HCT116 (cell line): ENCODE measurements at places on chromosomes 1 and 21.

DNA sequence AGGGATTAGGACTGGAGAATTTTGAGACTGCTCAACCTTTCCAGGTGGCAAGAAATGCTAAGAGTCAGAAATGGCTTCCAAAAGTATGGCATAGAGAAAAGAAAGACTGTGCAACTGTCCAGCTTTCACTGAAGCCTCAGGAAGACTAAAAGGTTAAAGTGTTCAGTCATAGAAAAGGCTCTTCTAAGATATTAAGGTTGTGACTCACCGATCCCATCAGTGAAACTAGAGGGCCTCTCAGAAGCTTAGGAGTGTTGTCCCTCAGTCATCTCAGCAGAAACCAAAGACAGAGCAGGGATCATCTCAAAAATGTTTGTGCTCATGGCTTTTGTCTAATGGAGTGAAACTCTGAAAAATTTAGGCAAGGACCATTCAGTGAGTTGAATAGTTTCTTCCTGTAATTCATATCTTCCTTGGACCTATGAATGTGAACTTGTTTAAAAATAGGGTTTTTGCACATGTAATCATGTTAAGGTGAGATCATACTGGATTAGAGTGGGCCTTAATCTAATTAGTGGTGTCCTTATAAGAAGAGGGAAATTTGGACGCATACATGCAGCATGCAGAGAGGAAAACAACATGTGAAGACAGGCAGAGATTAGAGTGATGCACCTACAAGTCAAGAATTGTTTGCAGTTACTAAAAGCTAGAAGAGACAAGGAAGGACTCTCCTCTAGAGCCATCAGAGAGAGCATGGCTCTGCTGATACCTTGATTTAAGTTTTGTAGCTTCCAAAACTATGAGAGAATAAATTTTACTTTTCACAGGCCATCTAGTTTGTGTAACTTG is 71.3 kb downstream of the RPE65 start:
- peak; percentile 77 for DNase-seq

GRCh38 chr1:187513190-187513589 is 684.4 kb downstream of the PLA2G4A start:
- DNase-seq = peak; percentile 19

DNA sequence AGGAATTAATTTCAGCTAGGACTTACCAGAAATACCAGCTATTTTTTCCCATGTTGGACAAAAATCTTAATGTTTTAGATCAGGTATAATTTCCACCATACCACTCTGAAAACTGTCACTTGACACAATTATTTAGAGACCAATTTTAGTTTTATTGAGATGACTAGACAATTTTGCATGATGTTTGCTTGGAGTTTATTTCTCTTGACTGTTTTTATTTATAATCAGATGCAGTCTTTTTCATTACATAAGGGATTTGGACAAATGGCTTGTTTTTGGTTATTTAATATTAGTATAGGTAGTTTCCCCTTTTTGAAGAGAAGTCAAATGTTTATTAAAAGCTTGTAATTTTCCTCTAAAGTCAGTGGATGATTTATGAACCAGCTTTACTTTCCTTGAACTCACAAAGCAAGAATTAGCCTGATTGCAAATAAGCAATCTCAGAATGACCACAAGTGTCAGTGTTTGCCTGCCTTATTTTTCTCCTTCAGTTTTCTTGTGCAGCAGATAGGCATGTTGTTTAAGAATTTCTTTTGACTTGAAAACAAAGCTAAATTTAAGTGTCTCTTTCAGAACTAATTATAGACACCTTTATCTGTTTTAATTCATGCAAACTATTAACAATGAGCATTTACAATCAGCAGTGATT is 3.8 kb upstream of the B3GALT2 start:
- no peak for DNase-seq

DNA sequence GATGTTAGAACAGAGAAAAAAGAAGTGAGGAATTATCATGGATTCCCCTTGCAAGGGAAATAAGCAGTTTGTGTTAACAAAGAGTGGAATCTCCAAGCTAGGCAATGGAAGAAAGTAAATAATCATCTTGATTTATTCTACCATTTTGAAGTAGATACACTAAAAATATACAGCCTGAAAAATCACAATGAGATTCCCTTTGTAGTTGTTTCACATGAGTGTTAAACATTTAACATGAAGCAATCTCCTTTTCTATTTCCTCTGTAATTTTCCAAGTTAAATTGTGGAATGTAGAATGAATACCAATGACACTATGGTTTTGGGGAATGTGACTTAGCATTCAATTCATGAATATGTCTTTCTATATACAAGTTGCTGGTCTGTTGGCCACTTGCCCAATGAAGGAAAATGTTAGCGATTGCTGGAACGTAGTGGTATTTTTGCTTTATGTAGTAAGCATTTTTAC is 5.7 kb downstream of the TGFB2 start:
- DNase-seq = no peak

GRCh38 chr1:224159541-224159940 is 23.5 kb upstream of the DEGS1 start:
- no peak for DNase-seq

DNA sequence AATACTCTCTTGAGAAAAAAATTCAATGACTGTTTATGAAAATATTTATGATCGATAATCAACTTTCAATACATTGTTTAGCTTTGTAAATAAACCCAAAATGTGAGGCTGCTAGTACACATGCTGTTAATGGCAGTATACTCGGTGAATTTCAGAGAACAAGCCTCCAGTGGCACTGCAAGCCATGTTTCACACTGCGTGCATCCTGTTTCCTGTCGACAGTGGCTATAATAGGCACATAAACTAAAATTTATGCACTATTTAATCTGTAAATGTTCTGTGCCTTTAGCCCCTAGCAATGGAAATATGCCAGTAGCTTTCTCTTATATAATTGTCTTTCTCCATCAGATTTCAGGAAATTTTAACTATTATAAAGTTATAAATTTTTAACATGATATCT is 26.3 kb upstream of the RGS18 start:
- DNase-seq = no peak
